ENCODE measurements at places on chromosomes 12 and 14.

DNA sequence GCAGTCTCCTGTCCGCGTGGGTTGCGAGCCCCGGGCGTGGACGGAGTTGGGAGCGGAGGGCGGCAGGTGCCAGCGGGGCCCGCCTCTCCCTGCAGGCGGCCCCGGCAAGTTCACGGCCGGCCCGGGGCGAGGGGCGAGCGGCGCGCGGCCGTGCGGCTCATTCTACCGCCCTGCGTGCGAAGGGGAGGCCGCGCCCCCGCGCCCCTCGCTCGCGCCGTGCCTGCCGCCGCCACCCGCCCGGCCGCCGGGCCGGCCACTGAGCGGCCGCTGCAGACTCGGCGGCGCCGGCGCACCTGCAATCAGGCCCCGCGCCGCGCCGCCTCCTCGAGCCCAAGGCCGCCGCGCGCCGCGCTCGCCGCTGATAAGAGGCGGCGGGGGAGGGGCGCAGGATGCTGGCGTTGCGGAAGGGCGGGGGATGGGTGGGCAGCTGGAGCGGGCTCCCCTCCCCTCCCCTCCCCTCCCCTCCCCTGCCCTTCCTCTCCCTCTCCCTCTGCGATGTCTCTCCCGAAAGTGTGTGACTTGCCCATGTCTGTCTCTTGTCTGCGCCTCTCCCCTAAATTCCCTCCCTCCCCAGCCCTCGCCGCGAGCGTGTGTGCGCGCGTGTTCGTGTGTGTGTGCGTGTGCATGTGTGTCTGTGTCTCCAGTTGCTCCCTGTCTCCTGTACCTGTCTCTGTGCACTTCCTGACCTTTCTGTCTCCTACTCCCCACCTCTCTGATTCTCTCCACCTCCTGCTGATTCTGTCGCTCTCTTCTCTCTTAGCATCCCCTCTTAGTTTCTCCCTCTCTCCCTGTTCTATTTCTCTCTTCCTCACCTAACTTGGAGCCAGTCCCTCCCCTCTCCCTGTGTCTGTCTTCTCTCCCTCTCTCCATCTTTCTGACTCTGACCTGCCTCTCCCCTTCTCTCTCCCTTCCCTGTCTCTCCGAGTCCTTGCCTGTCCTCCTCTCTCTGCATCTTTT, 768.1 kb upstream of the TBX3 start:
- no peak for DNase-seq

GRCh38 chr12:2387103-2387834, 334.5 kb downstream of the CACNA1C start:
- DNase-seq, result no peak

DNA sequence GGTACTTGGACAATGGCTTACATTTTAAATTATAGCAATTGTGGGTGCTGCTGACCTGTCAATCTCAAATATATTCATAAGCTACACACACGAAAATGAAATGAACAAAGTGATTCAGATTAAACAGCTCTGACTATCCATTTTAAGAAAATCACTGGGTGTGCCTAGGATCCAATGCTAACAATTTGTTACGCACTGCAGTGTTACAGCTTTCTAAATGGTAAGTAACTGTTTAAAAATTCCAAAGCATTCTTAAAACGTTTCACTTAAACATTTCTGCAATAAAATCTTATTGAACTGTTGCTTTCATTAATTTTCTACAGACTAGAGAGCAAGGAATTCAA, 18.9 kb downstream of the LMO3 start:
- DNase-seq, result no peak

DNA sequence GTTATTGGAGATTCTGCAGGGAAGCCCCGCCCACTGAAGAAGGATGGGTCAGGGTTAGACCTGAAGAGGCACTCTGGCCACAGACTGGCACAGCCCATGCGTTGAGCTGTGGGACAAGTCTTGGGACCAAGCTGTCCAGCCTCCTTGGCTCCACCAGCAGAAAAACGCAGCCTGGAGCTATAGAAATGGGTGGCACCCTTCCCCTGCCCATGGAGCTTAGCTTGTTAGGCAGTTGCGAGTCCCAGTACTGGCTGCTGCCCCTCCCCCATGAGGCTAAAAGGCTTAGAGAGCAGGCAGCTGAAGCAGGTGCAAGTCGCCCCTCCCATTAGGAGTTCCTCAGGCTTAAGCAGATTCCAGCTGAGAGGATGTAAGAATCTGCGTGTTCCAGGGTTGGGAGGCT, 1124.0 kb upstream of the TMEM132C start:
- DNase-seq, result no peak

DNA sequence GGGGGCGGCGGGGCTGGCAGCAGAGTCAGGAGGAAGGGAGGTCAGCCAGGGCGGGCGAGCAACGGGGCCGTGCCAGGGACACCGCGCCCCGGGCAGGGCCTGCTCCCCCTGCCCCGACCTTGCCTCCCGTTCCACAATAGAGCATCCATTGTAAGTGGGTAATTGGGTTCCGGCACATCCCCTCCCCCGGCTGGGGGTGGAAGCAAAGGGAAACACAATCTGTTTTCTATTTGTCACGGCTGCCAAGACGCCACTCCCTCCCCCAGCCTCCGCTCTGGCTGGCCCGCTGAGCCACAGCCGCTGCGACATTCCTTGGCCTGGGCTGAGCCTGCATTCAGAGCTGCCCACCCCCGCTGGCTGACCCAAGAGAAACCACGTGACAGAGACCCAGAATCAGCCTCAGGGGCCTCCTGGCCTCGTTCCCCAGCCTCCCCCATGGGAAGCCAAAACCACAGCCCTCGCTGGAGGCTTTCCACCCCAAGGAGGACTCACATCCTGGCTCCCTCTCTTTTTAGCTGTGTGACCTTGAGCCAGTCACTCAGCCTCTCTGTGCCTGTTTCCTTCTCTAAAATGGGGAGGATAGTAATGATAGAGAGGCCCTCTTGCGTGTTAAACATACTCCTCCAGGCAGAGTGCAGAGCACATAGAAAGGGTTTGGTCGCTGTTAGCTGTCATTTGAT, 117.6 kb downstream of the SCARB1 start:
- DNase-seq, result no peak

- no peak for DNase-seq
These were observed 10.5 kb downstream of the CDK2AP1 start for GRCh38 chr12:123261196-123261595.

DNA sequence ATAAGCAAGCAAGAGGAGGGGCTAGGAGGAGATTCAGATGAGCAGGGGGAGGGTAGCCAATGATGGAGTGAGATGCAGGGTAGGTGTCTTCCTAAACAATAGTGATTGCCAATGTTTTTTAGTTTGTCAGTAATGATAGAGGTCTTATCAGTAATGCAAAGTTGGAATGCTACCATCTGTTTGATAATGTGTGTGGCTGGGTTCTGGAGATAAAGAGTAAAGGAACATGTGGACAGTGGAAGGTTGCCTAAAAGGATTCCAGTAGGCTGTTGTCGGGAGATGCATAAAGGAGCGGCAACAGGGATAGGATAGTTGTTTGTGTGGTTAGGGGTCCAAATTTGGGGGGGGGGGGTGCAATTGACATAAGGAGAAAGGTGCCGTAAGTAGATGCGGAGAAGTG, 52.5 kb downstream of the TESPA1 start:
- DNase-seq, result no peak

DNA sequence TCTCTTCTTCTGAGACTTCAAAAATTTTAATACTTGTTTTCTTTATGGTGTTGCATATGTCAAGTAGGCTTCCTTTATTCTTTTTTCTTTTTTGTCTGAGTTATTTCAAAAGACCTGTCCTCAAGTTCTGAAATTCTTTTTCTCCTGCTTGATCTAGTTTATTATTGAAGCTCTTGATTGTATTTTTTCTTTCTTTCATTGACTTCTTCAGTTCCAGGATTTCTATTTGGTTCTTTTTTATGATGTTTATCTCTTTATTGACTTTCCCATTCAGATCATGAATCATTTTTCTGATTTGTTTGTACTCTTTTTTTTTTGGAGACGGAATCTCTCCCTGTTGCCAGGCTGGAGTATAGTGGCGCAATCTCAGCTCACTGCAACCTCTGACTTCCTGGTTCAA, 34.1 kb downstream of the IFT43 start:
- DNase-seq, result no peak

DNA sequence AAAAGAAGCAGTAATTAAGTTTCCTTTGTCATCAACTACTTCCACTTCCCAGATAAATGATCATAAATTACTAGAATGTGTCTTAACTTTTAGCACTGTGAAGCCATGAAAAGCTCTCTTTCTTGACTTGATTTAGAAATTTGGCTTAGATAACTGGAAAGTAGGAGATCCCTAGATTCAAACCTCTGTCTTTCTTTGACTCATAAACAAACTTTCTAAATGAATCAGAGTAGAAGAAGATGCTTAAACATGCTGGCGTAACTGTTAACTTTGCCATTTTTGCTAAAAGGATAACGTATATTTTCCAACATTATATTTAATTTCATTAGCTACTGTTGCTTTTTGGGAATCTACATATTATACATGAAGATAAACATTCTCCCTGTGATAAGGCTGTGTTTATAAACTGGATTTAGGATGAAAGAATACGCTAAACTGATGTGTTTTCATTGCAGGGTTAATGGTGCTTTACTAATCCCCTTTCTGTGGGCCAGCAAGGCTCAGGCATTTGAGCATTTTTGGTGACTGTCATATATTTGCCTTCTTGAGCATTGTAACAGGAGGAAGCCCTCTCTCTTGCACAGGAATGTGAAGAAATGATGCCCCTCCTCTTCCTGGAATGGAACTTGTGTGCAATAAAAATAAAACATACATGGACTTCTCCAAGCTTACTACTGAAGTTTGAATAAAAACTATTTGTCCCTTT, 301.4 kb downstream of the BMP4 start:
- no peak for DNase-seq

- no peak for DNase-seq
These were observed 126.8 kb upstream of the MAX start for GRCh38 chr14:65228956-65229747.

DNA sequence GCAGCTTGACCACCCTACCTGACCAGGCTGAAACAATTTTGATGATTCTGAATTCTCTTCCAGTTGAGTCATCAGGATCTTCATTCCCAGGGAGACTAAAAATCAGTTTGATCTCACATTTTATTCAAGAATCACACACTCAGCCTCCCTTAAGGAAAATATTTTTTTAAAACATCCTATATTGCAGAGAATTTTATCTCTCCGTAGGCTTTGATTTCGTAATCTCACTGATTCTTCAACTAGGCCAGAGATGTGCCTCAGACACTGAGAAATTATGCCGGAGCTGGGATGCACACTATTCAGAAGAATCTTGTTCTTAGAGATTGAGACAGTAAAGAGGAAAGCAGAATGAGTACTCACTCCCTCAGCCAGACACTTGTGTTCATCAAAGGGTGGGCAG, 7.0 kb upstream of the ANO2 start:
- DNase-seq, result no peak

GRCh38 chr12:122860040-122860853, 25.0 kb downstream of the HIP1R start:
- DNase-seq, result peak; percentile 84

DNA sequence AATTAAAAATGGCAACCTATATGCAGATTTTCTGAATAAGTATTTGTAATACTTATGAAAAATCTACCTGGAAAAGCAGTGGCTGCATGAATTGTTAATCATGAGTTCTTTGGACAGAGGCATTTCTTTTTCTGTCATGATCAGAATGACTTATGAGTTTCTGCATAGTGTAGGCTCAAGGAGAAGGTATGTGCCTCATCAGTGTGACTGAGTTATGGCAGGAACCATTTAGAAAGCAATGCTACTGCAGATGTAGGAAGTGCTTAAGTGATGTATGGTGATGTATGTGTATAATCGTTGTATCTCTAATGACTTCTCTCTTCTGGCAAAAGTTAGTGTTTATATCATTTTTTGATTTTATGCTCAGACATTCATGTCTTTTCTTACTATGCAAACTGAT, 816.4 kb upstream of the FBXO33 start:
- DNase-seq, result no peak

DNA sequence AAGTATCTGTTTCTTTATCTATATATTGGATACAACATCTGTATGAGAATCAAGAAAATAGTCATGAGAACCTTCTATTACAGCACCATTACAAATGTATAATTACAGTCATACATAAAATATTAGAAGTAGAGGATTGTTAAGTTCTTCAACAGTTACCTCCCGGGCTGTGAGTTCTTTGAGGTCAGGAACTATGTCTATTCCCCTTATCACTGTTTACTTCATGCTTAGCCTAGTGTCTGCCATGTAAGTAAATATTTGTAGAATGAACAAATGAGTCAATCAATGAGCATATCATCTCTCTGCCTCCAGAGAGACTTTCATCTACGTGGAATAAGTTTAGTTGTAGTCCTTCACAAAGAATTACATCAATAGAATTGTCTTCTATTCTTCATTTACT, 47.2 kb downstream of the PUS7L start:
- DNase-seq, result no peak

GRCh38 chr12:52320784-52321400, at the start of gene KRT83:
Gene KRT83, minus strand, starts transcription at chr12:52321398. Its CDS starts 63 bp downstream, at chr12:52321335.
- no peak for DNase-seq

- no peak for DNase-seq
These were observed 166.3 kb upstream of the DAAM1 start for GRCh38 chr14:59022144-59022543.

DNA sequence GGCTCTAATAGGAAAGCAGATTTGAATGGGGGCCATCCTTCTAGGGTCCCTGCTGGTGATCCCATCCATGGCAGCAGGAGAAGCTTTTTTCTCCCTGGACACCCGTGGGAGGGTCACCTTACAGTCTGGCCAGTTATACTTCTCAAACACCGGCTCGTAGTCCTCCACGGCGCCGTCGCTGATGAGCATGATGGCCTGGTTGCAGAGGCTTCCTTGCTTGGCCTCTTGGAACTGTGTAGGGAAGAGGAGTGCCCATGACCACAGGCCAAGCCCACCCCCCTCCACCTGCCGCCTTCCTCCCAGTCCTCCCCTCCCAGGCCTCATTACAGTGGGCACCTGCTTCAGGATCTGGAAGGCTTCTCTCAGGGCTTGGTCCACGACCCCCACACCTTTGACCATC, 33.8 kb downstream of the CACNA2D4 start:
- no peak for DNase-seq

DNA sequence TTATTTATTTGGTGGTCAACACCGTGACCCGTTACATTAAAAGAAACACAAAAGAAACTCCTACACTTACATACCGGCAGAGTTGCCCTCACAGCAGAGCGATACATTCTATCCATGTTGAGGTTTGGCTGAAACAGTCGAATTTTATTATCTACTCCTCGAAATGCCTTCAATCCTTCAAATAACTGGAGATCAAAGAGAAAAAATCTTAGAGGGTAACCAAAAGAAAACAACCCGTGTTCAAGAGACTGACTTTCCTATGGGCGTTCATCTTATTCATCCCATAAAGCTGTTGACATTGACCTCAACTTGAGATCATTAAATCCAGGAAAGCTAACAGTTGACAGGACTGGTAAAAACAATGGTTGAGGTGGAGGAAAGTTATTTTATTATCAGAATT, 67.7 kb downstream of the BCAT1 start:
- DNase-seq, result no peak

GRCh38 chr12:7075518-7075917, 15.0 kb downstream of the C1S start:
- no peak for DNase-seq

- no peak for DNase-seq
These were observed 9.5 kb downstream of the ESRRB start for GRCh38 chr14:76385435-76385834.

DNA sequence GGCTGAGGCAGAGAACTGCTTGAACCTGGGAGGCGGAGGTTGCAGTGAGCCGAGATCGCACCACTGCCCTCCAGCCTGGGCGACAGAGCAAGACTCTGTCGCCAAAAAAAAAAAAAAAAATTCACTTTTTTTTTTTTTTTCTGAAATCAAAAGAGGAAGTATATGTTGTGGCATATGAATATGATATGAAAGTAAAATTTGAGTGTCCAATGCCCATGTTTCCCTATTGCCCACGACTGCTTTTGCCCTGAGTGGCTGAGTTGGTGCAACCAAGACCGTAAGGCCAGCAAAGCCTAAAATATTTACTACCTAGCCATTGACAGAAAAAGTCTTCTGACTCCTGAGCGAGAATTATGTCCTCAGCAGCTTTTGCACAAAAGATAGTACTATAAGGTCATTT, 101.7 kb upstream of the PARP11 start:
- no peak for DNase-seq

Measured in activated T-cell treated with anti-CD3 and anti-CD28 coated beads, Interleukin-2, amount 50 U/mL, for 1 hour (primary cell).